ENCODE measurements at places on chromosomes 6 and 20.

GRCh38 chr6:147986846-147987245 is 355.8 kb upstream of the SASH1 start:
- DNase-seq = no peak

GRCh38 chr20:3312940-3313682 is 74.1 kb upstream of the SLC4A11 start:
- DNase-seq = no peak

- no peak for DNase-seq
Observed at GRCh38 chr20:51195990-51196389, 173.1 kb upstream of the KCNG1 start.

GRCh38 chr6:33579828-33580714 is at the start of gene BAK1:
BAK1 (minus strand) TSS chr6:33580276; CDS start chr6:33577604, 2,672 bp downstream.
- DNase-seq = peak; percentile 79

GRCh38 chr6:32882879-32883250 is 28.9 kb downstream of the PSMB9 start:
- no peak for DNase-seq

- no peak for DNase-seq
Observed at GRCh38 chr6:131381052-131381708, 191.8 kb upstream of the ARG1 start.

- no peak for DNase-seq
Observed at GRCh38 chr20:5767493-5768098, 17.4 kb downstream of the SHLD1 start.

DNA sequence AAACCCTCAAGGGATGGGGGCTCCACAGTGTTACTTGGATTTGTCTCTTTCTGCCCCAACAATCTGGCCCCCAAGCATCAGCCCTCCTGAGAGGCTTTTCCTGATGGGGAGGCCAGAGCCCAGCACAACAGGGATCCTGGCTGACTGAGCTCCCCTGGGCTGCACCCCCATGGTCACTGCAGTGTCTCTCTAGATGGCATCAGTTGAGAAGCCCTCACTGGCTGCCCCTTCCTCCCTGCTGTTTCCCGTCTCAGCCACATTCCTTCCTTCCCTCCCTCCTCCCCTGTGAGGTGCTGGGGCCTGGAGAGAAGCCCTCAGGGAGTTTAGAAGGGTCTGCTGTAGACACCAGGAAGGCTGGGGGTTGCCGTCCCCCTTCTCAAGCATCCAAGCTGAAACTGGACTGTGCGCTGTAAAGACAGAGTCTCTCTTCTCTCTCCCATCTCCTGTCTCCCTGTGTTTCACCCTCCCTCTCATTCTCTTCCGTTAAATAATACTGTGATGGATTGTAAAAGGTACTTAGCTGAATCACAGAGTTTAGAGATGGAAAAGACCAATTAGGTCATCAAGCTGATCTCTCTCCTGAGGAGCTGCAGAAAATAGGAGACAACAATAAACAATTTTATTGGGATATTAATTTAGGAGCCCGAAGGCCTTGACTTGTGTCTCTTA is 29.7 kb downstream of the SAYSD1 start:
- no peak for DNase-seq

- no peak for DNase-seq
Observed at GRCh38 chr6:135871878-135872277, 20.4 kb downstream of the PDE7B start.

DNA sequence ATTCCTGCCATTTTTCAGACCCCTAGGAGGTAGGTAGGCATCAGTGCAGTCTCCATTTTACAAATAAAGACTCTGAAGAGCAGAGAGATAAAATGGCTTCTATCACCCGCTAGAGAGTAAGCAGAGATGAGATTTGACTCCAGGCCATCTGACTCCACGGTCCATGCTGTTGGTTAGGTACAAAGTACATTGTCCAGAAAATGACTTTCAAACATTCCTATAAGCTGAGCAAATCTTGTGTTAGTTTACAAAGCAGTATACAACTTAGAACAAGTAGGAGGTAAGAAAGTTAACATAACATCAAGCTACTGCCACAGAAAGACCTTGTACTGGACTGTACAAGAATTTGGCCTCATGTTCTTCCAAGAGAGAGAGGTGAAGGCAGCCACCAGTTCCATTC is 14.9 kb downstream of the BTN1A1 start:
- no peak for DNase-seq

DNA sequence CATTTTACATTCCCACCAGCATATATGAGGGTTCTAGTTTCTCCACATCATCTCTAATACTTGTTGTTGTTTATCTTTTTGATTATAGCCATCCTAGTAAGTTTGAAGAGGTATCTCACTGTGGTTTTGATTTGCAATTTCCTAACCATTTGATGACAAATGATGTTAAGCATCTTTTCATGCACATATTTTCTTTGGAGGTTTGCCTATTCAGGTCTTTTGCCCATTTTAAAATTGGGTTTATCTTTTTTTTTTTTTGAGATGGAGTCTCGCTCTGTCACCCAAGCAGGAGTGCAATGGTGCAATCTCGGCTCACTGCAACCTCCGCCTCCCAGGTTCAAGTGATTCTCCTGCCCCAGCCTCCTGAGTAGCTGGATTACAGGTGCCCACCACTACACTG is 4.0 kb downstream of the RBCK1 start:
- no peak for DNase-seq

- no peak for DNase-seq
Observed at GRCh38 chr20:64238851-64239387, 16.6 kb upstream of the PCMTD2 start.

- no peak for DNase-seq
Observed at GRCh38 chr6:36979347-36979742, 6.7 kb downstream of the MTCH1 start.

GRCh38 chr6:20755631-20756030 is 221.4 kb downstream of the CDKAL1 start:
- no peak for DNase-seq

- DNase-seq = peak; percentile 48
Observed at GRCh38 chr6:16331384-16332174, 93.2 kb downstream of the GMPR start.

GRCh38 chr6:101689695-101690094 is 296.2 kb downstream of the GRIK2 start:
- no peak for DNase-seq

DNA sequence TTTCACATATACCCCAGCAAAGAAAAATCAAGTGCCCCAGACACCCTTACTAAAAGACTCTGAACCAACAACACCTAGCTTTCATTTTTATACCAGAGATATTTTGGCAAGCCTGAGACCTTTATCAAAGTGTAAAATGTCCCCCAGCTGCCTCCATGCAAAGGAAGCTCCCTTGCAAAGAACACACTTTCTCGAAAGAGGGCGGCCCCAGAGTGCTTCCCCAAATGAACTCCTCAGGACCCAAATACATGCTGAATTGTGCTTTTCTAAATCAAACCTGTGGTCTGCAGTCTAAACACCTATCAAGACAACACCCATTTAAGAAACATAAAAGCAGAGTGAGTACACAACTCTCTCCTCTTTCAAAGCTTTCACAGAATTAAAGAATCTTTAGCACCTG is 490 bp downstream of the IPCEF1 start:
- DNase-seq = no peak

DNA sequence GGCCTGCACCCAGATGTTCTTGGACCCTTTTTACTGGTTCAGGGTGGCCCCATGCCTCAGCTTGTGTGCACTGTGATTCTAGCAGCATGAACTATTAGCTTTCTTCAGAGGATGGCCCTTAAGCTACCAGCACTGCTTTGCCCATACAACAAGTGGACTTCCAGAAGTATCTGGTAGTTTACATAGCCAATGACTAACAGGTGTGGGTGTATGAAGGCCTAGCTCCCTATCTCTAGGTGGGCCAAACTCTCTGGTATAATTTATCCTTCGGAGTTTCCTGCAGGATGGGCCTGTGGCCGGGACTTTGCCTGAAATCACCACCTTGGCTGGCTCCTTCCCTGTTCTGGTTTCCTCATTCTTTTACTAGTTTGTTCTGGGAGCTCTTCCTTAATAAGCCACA is 26.1 kb upstream of the JAG1 start:
- no peak for DNase-seq

DNA sequence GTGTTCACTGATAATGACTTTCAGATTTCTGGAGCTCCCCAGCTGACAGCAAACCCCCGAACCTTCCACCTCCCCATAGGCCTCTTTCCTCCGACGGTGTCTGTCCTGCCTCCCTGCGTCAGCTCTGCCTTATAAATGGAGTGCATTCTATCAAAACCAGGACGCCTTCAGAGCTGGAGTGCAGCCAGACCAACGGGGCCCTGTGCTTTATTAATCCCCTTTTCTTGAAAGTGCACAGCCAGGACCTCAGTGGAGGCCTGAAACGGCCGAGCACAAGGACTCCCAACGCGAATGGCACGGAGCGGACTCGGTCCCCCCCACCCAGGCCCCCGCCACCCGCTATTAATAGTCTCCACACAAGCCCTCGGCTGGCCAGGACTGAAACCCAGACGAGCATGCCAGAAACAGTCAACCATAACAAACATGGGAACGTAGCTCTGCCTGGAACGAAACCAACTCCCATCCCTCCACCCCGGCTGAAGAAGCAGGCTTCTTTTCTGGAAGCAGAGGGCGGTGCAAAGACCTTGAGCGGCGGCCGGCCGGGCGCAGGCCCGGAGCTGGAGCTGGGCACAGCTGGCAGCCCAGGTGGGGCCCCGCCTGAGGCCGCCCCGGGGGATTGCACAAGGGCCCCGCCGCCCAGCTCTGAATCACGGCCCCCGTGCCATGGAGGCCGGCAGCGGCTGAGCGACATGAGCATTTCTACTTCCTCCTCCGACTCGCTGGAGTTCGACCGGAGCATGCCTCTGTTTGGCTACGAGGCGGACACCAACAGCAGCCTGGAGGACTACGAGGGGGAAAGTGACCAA is 42.3 kb upstream of the NAA20 start:
- peak; percentile 80 for DNase-seq

DNA sequence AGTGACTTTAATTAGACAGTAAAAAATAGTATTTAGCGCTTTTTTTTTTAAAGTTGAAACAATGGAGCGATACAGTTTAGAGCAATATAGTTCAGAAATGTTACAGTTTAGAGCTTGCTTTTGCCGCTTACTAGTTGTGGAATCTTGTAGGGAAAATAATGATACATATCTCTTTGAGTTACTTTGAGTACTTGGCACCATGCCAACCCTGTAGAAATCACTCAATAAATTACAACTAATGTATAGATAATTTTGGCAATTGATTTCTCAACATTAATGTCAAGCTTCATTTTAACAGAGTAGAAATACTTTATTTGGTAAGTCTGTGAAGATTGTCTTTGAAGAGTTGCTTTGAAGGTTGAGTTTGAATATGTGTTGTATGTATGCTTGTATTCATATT is 27.4 kb downstream of the CDC40 start:
- no peak for DNase-seq

DNA sequence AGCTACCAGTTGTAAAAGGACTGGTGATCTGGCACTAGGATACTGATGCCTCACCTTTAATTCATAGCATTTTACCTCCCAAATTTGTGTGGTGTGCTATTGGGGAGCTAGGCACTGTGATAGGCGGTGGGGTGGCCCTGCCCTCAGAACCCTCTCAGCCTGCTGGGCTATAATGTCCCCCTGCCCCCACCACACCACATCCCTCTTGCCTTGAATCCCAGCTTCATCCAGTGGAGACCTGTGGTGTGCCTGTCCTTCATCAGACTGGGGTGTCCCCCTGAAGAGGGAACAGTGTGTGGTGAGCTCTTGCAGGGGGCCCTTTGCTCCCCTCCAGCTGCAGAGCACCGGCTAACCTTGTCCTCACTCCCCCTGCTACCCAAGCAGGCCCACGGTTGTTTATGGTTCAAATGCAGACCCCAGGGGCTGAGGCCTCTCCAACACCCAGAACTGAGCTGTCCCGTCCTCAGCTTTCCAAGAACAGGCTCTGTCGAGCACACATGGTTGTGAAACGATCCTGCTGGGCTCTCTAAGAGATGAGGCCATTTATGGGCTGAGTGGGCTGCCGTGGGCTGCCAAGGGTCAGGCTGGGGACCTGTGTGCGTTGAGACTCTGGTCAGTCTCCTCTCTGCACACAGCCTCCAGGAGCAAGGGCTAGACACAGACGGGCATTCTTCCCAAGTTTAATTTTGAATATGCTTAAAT is 26.9 kb upstream of the VEGFA start:
- DNase-seq = no peak

- DNase-seq = peak; percentile 41
Observed at GRCh38 chr6:6315660-6316059, 4.8 kb downstream of the F13A1 start.

DNA sequence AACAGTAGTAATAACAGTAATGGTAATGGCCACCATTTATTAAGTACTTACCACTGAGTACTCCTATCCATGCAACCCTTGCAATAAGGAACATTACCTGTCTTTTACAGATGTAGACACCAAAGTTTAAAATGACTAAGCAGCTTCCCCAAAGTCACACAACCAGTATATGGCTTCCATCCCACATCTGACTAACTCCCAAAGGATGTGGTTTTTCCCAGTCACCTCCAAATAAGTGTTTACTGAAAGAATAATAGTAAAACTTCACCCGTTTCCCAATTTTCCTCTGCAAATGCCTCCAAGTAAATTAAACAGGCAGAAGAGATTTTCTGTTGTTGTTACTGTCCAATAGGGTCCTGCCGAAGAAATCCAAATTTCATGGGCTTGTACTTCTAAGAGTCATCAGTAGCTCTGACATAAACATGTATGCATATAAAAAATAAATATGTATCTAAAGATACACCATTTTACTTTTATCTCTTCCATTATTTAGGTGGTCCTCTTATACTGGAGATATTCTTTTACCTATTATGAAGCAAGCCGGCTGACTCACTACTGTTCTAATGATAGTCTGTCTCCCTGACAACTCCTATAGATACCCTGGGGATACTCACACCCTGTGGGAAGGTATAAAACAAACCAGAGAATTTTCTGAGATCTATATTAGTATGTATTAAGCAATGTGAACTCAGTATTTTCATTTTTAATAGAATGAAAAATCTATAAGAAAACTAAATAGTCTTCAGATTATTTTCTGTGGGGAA is 77.9 kb upstream of the ID4 start:
- DNase-seq = no peak

DNA sequence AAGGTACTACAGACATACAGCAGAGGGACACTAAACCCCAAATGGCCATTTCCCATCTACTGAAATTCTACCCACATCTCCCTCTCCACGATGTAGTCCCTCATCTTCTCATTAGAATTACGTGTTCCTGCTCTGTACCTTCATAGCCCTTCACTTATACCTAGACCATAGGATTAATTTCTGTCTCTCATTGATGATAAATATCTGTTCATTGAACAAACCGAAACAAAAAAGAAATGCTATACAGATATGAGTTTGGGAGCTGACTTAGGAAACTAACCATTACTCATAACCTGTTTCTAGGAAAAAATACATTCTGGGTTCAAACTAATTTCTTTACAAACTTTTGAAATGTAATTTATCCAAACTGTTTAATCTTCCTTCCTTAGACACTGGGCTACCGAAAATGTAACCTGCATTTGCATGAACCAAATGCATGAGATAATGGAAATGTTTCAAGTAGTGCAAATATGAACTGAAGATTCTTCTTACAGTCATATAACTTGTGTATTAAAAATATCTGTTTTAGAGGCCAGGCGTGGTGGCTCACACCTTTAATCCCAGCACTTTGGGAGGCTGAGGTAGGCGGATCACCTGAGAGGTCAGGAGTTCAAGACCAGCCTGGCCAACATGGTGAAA is 85.3 kb downstream of the GJA10 start:
- no peak for DNase-seq

- DNase-seq = no peak
Observed at GRCh38 chr6:50714487-50715379, 1.4 kb downstream of the TFAP2D start.

- no peak for DNase-seq
Observed at GRCh38 chr20:24648481-24648880, 179.1 kb downstream of the SYNDIG1 start.
